ENCODE measurements at places on chromosomes 16 and 17.

- no peak for DNase-seq
Observed at GRCh38 chr17:75783069-75783783, 1.4 kb upstream of the UNK start.

DNA sequence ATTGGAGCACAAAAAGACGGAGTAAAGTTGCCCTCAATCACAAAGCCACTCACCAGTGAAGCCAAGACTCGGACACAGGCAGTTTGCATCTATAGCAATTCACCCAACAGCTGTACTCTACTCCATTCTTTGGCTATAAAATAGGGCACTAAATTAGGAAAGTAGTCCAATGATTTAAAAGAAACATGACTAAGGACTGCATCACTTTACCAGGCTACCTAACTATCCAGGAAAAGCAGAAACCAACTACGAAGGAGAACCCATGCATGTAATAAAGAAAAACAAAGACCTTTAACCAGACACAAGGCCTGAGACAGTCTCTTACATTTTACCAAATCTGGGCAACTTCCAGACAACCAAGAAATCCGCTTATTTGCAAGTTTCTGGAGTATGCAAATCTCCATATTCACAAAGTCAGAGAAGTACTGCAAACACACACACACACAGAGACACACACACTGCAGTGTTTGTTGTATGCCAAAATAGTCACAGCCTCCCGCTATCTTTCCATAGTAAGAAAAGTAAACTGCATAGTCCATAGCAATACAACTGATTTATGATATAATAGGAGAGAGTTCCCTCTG lies 59.8 kb downstream of the CDH11 start:
- no peak for DNase-seq

- no peak for DNase-seq
Observed at GRCh38 chr17:28657756-28658155, 4.0 kb downstream of the SDF2 start.

DNA sequence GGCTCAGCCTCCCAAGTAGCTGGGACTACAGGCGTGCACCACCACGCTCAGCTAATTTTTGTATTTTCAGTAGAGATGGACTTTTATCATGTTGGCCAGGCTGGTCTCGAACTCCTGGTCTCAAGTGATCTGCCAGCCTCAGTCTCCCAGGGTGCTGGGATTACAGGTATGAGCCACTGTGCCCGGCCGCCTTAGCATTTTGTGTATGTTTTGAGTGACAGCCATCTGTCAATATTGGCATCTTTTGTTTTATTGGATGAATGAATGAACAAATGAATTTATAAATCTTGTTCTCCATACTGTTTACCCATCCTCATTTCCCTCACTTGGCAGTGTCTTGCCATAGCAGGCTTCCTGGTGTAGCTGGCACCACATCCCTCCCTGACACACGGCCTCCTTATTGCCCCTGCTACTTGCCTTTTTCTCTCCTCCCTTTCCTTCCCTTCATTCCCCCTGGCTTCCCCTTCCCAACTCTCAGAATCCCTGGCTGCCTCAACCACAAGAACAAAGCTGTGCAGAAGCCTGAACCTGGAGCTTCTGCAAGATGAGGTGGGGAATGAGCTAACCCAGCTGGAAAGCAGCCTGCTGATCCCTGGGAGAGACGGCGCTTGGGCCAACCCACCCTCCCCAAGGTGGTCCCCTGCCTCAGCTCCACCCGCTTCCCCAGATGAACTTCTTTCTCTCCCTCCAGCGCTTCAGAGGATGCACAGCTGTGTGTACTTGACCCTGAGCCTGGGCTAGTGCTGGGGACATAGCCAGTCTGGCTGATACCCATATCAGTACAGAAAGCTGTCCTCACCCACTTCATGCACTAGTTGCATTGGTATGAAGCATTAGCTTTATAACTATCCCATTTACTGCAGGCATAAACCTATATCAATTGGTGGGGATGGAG lies 34.3 kb downstream of the WNT9B start:
- DNase-seq, result no peak

- peak; percentile 60 for DNase-seq
Observed at GRCh38 chr17:64262198-64262999, 661 bp downstream of the TEX2 start.

DNA sequence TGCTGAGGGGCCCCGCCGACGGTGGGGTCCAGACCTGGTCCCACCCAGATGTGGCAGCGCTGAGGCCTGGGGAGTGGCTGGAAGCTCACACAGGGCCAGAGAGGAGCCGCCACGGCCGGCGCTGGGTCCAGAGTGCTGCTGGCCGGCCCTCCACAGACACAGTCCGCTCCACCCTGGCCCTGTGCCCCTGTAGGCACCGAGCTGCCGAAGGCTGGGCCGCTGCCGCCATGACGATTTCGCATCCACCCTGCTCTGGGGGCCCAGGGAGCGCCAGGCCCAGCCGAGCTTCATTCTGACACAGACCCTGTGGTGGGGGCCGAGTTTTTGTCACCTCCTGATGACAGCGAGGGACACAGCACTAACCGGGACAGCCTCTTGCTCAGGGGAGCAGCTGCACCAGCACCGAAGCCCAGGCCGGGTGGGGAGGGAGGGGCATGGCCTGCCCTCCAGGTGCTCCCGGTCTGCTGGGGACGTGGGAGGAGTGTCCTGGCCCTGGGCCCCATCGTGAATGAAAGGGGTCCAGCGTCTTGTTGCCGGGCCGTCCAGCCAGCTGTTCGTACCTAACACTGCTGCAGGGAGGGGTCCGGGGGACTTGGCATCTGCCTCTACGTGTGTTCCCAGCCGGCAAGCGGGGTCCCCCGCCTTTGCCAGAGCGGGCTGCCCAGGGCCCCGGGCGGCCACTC lies 27.1 kb upstream of the SSTR5 start:
- DNase-seq, result no peak

DNA sequence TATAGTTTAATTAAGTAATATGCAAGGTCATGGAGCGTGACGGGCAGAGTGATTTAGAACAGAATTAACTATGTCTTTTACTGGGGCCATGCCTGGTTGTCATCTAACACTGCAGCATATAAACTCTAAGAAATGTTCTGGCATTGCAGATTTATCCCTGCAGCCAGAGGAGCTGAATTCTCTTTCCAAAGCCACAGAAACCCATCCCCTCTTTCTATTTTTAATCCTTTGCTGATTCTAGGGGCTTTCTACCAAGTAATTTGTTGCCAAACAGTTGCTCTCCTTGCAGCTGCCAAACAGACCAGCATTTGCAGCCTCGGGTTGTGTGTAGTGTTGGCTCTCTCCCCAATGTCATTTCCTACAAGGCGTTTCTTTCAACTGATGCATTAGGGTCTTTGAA lies 243.2 kb upstream of the MON1B start:
- DNase-seq, result no peak

- DNase-seq, result no peak
Observed at GRCh38 chr16:12587170-12587569, 216.5 kb downstream of the CPPED1 start.

DNA sequence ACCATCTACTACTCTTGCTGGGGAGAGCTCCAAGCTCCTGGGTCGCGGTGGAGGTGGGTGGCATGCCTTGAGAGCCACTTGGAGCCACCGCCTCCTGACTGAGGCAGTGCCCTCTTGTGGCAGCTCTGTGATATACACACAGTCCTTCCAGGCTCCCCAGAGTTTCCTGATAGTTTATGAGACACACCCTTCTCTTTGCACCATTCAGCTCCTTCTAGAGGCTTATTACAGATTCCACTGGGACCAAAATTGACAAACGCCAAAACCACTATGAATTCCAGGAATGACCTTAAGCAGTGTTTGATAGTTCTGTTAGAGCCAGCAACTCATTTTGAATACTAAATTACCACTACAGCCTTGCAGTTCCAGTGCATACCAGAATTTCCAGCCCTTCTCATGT lies 170.1 kb upstream of the CDH13 start:
- DNase-seq, result peak; percentile 12

DNA sequence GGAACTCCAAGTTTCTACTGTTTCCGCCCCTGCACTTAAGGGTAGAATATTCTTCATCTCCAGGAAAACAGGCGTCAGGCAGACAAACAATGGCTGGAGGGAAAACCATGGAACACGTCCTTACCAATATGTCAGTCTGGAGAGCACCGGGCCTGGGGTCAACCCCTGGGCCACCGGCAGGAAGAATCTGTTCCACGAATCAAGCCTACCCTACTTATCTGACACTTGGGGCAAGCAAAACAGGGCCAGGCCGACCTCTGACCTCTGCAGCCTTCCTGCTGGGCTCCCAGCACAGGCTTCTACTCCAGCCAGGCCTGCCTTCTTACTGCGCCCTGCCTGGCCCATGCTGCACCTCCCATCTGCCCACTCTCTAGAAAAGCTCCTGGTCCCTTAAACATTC lies 10.1 kb downstream of the VAC14 start:
- no peak for DNase-seq

DNA sequence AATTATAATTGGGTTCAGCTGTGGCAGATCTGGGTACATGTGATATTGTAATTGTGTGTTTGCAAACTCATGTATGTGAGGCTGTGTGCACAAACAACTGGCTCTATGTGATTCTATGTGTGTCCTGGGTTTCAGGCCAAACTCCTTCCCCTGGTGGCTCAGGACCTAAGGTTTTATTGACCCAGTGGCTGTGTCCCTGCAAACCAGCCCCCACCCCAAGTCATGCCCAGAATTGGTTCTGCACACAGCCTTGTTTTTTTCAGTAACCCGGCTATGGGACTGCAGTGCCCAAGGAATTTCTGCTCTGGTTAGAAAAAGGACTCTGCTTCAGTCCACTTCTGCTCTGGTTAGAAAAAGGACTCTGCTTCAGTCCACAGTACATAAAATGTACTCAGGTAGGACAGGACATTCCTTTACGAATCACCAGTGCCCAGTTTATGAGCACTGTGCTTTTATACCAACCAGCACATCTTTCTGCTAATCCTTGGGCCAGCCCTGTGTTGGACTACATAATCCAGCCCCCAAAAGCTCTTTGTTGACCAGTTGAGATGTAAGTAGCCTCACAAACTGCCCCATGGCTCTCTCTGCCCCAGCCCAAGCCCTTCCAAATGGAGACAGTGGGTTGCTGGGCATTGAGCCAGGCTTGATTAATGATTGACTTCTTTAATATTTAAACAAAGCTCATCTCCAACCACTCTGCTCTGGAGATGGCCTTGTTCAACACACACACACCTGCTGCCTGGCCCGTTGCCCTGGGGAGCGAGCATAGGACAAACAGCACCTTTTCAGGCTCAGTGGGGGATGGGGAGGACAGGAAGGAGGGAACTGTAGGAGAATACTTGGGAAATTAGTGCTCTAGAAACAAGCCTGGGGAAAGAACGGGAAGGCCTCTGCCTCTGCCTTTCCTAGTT lies 2.9 kb upstream of the KCNH6 start:
- DNase-seq, result no peak

DNA sequence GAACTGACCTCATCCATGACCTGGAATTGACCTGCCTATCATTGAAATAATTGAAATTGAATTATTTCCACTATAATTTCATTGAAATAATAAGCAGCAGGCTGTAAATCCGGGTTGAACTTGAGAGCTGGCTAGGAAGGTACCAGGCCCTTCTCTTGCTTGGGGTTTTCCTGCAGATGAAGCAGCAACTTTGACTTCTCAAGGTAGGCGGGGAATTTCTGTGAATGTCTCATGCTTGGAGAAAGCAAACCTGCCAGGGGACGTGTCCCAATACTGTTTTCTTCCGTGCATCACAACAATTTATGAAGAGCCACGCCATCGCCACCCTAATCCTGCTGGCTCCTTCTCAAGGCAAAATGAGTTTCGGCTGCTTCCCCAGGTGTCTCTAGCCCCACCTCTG lies 97.5 kb upstream of the XYLT1 start:
- no peak for DNase-seq

GRCh38 chr16:9992441-9992840 lies 189.8 kb downstream of the GRIN2A start:
- DNase-seq, result no peak

- no peak for DNase-seq
Observed at GRCh38 chr16:60230666-60231065, 1496.5 kb upstream of the GOT2 start.

DNA sequence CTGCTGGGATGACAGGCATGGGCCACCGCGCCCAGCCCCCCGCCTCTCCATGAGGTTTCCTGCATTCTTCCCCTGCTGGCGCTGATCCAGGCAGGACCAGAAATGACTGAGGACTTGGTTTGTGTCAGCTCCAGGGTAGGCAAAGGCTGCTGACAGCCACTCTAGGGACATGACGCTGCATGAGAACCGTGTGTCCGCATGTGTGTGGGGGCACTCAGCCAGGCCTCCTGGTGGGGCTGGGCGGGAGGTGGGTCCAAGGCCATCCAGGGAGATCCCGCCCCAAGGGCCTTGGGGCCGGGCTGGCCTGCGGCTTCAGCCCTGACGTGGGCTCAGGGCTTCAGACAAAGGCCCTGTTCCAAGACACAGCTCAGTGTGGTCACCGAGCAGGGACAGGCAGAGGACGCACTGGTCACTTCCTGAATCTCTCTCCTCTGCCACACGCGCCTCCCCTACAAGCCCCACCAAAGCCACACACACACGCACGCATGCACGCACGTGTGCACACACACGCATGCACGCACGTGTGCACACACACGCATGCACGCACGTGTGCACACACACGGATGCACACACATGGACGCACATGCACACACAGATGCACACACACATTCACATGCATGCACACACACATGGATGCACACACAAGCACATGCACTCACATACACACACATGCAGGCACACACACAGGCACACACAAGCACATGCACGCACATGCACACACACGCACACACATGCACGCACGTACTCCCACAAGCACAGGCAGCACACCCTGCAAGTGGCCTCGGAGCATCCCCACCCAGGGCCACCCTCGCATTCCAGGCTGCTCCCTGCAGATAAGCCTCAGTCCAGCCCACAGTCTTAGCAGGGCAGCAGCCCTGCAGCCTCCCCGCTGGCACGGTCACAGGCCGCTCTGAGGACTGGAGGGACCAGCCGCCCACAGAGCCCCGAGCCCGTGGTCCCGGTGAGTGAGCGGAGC lies 5.3 kb upstream of the TMEM204 start:
- DNase-seq, result no peak

GRCh38 chr17:41539979-41540701 lies 12.0 kb upstream of the KRT19 start:
- DNase-seq, result no peak

GRCh38 chr16:30066761-30067583 lies 1.4 kb downstream of the ALDOA start:
- no peak for DNase-seq

DNA sequence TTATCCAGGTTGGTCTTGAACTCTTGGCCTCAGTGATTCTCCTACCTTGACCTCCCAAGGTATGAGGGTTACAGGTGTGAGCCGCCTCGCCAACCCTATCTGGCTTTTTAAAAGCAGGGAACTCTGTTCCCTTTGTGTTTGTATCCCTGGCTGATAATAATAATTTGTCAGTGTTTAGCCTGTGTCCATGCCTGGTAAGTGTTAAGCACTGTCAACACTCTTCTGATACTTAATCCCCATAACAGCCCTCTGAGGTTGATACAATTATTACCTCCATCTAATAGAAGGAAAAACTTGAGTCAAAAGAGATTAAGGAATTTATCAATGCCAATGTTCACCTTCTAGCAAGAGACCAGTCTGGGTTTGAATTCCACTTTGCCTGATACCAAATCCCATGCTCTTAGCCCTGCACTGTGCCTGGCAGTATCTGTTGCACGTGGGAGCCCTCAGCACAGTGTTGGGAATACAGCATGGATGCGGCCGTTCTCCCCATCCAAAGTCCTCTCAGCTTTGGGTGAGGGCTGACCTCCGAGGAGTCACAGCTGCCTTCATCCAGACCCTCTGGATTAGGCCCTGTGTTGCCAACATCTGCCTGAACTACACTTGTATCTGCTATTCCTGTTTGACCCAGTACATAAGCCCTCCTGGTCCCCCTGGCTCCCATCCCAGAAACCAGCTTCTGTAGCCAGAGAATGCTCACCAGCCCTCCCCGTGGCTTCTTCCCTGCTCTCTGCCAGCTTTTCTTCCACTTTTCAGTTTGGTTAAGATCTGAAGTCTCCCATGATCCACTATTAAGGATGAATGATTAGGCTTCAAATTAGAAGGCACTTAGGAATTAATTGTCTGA lies 335.6 kb upstream of the ASIC2 start:
- no peak for DNase-seq
